CD4-positive, alpha-beta T cell treated with Interleukin-10 for 1 hour (primary cell): ENCODE measurements at places on chromosomes 2 and 18.

- no peak for DNase-seq
Measured at GRCh38 chr2:9163306-9164111, 43.1 kb upstream of the ASAP2 start.

GRCh38 chr2:18265614-18266586 lies 294.6 kb downstream of the RDH14 start:
- DNase-seq = no peak

GRCh38 chr2:152920846-152921245 lies 202.4 kb downstream of the ARL6IP6 start:
- no peak for DNase-seq

GRCh38 chr2:1964659-1965058 lies 220.3 kb upstream of the PXDN start:
- no peak for DNase-seq

DNA sequence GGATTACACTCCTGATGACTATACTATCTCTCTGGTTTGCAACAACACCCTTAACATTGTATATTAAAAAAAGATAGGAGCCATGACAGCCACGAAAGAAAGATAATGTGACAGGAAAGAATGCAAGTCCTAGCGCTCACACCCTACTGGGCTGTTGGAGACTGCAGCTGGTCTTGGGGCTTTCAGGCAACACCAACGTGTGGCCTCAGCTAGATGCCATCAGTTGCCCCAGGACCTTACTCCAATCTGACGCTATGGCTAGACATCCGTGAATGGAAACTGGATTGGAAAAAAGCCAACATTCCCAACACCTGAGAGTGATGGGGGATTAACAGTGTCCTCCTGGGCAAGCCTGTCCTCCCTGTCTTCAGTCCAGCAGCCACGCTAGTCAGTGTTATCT lies 357.4 kb upstream of the GULP1 start:
- DNase-seq = no peak

GRCh38 chr18:80157708-80158343 lies 48.8 kb downstream of the ADNP2 start:
- peak; percentile 78 for DNase-seq

GRCh38 chr18:61949946-61950345 lies 57.1 kb upstream of the RNF152 start:
- no peak for DNase-seq

GRCh38 chr18:26940744-26941398 lies 75.4 kb upstream of the AQP4 start:
- no peak for DNase-seq

GRCh38 chr2:14677039-14677438 lies 44.5 kb downstream of the LRATD1 start:
- no peak for DNase-seq

GRCh38 chr2:149313512-149313972 lies 16.8 kb upstream of the LYPD6 start:
- peak; percentile 10 for DNase-seq

DNA sequence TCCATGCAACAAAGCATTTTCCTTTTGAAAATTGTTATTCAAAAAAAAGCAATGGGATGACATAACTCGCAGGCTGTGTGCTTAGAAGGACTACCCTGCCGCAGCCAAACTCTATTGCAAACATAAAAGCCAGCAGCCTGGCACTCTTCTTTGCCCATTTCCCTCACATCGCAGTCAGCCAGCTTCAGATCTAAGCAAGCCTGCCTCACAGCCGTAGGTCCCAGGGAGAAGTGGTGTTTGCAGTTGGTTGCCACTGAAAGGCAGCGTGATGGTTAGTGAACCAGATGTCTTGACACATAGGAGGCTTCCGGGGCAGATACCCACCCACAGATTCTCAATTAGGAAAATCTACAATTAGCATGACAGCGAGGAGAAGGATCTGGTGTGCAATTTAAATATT lies 655.2 kb downstream of the RNF144A start:
- DNase-seq = no peak

- DNase-seq = no peak
Measured at GRCh38 chr18:46400449-46400848, 256.6 kb downstream of the LOXHD1 start.

- no peak for DNase-seq
Measured at GRCh38 chr18:29147944-29148343, 971.0 kb upstream of the CDH2 start.

GRCh38 chr2:16281451-16282335 lies 341.3 kb downstream of the MYCN start:
- no peak for DNase-seq

DNA sequence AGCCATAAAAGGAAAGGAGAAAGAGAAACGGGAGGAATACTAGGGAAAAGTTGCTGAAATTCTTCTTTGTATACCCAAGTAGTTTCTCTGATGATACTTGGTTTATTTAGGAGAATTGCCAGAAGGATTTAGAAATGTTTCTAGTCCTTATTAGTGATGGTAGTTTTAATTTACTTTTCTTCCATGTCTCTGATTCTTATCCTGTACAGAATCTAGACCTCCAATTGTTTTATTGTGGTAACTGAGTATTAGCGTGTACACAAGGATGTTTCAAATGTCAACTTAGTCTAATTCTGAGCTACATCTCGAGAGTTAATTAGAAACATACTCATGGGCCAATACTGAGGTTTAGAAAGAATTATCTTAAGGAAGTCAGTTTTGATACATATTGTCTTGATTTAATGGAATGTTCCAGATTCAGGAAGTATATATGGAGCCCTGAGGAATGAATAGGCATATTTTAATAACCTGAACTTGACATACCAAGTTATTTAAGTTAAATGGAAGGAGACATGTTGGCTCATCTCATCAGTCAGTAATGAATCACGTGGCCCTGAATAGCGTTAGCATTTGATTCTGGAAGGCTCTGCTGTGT lies 219.6 kb downstream of the LTBP1 start:
- DNase-seq = no peak

DNA sequence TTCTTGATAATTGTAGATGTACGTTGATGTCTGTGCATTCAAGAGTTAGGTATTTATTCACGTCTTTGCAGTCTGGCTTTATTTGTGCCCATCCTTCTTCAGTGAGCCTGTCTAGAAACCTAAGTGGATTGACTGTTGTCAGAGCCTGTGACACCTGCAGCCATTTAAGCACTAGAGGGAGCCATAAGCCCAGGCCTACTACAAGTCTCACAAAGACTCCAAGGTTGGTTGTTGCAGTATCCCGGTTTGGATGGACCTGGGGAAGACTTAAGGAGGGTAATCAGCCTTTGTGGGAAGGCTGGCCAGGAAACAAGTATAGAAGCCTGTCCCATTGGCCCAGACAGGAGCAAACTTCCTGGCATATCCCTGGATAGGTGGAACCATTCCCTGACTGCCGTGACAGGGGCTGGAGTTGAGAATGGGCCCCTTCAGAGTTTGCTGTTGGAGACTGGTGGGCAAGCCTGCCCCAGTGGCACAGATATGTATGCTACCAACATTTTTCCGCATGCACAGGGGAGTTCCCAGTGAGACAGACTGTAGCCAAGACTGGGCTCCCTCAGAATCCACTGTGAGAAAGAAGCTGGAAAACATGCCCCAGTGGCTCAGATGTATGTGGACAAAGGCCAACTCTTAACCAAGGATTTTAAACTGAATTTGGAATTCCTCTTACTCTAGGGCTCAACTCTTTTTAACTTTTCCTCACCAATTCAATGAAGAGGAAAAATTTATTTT lies 9.3 kb upstream of the LRRC30 start:
- no peak for DNase-seq

GRCh38 chr2:30271301-30271700 lies 40.0 kb downstream of the LBH start:
- DNase-seq = no peak

DNA sequence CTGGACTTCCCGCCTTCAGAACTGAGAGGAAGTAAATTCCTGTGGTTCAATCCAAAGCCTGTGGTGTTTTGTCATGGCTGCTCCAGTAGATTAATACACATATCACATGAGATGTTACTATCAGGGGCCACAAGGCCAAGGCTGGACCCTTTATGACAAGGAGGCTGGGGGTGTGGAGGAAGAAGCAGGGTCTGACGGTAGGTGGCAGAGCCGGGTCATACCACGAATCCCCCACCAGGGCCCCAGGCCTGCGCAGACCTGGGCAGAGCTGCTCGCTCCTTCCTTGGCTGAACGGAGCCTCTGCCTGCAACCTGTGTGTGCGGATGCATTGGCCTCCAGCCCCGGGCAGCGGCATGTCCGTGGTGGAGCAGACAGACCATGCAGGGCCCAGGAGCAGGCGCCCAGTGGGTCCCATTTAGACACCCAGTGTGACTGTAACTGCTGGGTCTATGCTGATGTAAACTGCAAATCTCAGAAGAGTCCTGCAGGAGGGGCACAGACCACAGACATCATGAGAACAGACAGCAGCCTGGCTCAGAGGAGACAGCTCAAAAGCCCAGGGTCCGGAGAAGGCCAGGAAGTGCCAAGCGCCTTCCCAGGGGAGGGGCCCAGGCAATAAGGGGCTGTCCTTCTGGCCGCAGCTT lies 155.2 kb downstream of the PXDN start:
- no peak for DNase-seq

DNA sequence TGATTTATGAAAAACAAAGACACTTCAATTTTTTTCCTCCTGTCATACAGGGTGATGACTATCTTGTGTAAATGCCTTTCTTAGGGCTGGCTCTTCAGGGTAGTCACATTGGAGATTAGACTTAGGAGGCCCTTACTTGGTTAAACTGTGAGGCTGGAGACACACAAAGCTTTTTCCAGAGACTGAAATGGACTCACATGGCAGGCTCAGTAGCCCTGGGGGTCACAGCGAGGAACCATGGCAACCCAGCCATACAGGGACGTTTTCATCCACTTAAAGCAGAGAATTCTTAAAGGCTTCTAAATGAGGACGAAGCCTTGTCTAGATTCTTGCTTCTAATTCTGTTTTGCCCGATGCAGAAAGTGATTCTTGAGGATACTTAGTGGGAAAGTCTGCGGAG lies 57.3 kb upstream of the ZDBF2 start:
- no peak for DNase-seq

GRCh38 chr2:25854613-25855012 lies 23.7 kb downstream of the ASXL2 start:
- DNase-seq = no peak

DNA sequence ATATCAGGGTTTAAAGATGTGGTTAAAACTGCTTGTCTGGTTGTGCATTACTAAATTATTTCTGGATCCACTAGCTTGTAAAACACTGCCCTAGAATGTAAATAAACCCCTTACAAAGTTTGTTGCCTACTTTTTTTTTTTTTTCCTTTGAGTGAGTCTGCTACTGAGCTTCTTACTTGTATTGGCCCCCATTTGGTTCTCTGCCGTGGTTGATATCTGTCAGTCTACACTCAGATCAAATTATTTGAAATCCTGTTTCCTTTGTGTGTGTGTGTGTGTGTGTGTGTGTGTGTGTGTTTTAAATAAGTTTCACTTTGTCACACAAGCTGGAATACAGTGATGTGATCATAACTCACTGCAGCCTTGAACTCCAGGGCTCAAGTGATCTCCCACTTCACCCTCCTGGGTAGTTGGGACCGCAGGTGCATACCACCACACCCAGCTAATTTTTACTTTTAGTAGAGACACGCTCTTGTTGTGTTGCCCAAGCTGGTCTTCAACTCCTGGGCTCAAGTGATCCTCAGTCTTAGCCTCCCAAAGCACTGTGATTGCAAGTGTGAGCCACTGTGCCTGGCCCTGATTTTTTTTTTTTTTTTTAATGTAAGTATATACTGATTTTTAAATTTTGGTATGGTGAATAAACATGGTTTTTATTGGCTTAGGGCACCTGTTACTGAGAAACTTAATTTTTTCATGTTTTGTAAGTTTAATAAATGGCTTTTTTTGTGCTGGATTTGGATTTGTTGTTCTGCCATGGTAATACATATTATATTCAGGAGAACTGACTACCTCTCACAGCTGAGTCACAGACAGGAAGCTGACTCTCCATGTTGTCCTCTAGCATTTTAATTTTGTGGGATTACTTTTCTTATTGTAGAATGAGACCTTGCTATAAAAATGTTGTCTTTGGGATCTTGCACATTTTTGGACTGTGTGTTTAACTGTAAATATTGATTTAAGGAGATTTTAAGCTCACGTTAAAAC lies 48.5 kb downstream of the MAP4K4 start:
- no peak for DNase-seq

DNA sequence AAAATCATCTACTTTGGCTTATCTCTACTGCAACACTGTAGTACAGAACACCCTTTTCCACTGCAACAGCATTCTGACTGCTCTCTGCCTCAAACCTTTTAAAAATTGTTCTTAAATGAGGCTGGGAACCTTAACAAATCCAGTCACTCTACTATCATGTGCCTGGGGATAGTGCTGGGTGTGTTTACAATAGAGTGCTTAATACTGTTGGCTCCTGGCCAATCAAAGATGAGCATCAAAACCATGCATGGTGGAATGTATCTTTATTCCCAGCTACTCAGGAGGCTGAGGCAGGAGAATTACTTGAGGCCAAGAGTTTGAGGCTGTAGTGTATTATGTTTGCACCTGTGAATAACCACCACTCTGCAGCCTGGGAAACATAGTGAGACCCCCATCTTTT lies 7.4 kb downstream of the ANKAR start:
- DNase-seq = no peak

DNA sequence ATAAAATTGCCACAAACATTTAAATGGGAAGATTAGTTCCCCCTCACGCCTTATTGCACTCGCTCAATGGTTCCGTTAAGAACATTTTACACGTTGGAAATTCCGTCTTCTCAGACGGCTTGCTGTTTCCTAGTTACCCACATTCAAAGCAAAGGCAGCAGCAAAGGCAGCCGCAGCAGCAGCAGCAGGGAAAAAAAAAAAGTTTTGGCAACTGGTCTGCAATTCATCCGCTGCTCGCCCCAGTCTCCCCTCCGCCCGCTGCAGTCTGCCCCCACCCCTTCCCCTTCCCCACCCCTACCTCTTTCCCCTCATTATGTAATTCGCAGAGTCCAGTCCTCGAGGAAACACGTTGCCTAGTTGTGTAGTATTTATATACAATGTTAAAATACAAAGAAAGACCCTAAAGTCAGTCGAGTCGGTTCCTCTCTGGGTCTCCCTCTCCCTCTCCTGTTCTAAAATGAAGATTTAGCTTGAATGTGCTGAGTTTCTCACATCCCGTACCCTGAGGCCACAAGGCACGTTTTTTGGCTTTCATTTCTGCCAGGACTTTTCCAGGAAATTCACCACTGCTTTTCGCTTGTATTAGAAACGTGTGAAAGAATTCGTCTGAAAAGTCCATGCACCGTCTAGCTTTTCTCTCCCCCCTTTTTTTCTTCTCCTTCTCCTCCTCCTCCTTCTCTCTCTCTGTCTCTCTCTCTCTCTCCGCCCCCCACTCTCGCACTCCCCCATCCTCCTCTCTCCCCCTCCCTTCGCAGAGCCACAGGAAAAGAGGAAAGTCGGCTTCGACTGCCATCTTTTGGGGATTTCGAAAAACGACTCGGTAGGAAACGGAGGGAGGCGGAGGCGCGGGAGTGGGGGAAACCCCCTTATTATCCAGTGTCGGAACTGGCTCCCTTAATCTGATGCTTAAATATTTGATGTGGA lies 140.0 kb downstream of the MEIS1 start:
- no peak for DNase-seq

- DNase-seq = no peak
Measured at GRCh38 chr2:83014462-83014861, 1444.6 kb downstream of the SUCLG1 start.

DNA sequence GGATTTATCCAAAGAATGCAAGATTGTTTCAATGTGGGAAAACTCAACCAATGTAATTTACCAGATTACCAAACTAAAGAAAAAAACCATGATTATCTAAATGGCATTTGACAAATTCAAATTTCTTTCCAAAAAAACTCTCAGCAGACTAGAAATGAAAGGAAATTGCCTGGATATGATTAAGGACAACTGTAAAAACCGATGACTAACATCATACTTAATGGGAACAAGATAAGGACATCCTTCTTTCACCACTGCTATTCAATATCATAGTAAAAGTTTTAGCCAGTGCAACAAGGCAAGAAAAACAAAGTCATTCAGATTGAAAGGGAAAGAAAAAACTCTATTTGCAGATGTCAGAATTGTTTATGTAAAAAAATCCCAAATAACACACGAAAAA lies 4.4 kb upstream of the CCDC150 start:
- no peak for DNase-seq
